ENCODE measurements at places on chromosomes 16 and 17.

DNA sequence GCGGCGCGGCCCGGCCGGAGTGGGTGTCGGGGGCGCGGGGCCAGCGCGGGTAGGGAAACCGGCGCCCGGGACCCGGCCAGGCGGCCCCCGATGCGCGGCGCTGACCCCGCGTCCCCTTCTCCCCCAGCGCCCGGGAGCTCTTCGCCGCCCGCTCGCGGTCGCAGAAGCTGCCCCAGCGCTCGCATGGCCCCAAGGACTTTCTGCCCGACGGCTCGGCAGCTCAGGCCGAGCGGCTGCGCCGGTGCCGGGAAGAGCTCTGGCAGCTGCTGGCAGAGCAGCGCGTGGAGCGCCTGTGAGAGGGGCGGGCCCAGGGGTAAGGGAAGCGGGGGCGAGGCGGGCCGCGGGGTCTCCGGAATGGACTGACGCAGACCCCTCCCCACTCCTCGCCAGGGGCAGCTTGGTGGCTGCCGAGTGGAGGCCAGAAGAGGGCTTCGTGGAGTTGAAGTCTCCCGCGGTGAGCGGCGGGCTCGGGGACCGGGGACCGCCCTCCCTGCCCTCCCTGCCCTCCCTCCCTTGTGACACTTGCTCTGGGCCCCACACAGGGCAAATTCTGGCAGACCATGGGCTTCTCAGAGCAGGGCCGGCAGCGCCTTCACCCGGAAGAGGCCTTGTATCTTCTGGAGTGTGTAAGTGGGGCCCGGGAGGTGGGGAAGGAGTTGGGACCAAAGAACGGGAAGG is 430 bp downstream of the TSEN54 start:
- DNase-seq = no peak

GRCh38 chr16:50836121-50836621 is 94.3 kb downstream of the CYLD start:
- DNase-seq = no peak

DNA sequence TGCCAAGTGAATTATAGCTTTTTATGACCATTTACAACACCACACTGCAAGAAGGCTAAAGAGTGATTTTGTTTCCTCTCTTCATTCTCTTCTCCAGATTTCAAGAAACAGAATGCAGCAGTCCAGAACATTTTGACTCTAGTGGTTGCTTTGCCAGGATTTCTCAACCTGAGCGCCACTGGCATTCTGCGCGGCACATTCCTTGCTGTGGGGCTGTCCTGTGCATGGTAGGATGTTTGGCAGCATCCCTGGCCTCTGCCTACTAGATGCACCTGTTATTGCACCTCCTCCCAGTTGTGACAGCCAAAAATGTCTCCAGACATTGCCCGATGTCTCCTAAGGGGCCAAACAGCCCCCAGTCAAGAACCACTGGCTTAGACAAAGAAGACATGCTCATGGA is 25.7 kb upstream of the SLC39A11 start:
- DNase-seq = no peak

- DNase-seq = no peak
Observed at GRCh38 chr16:13070268-13070667, 168.9 kb downstream of the SHISA9 start.

GRCh38 chr17:58382108-58382871 is 30.3 kb upstream of the SUPT4H1 start:
- DNase-seq = no peak

DNA sequence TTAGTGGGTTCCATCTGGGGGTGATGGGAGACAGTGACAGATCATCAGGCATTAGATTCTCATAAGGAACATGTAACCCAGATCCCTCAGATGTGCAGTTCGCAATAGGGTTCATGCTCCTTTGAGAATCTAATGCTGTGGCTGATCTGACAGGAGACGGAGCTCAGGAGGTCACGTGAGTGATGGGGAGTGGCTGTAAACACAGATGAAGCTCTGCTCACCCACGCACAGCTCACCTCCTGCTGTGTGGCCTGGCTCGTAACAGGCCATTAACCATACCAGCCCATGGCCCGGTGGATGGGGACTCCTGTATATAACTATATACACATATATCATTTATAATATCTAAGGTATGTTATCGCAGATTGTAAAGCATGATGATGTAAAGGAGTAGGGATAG is 214.2 kb downstream of the MAF start:
- no peak for DNase-seq

Measured in NCI-H2081 treated with DMSO at 0.1 percent for 48 hours (cell line).